ENCODE measurements at places on chromosomes 5 and 9. TPM values are rescaled to one million over a fixed set of nuclear protein-coding genes. Genes with fewer than 3 reads are reported as not detected.

- DNase-seq: no peak
Measured at GRCh38 chr9:18493451-18493993, 19.6 kb downstream of the ADAMTSL1 start.

GRCh38 chr9:114055894-114056293 is 22.2 kb downstream of the AMBP start:
- no peak for DNase-seq

GRCh38 chr9:76247426-76247825 is 146.8 kb downstream of the RFK start:
- DNase-seq: no peak

DNA sequence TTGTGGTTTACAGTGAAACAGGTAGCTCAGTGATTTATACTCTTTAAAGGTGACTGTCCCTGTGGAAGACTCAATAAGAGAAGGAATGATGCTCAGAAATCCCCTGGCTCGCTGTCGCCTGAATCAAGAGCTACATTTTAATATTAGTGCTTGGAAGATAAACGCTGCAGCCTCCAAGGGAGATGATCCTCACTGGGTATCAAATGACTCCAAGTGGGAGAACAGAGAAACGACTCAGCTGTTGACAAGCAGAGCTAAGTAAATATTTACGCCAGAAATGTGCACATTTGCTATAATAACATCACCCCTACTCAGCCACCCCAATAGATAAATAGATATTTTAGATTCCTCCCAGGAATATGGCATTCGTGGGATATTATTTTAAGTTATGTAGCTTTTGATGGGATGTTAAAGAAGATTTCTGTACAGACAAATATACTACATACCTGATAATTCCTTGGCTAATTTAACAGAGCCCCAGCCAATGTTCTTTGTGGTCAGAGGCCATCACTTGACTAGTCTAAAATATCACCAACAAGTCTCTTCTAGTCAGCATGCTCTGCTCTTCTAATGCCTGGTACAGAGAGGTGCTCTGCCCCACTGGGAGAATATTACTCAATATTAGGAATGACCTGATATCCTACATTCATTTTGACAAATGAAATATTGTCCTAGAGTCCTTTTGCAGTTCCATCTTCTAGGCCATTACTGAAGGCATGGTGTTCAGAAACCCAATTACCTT is 18.3 kb upstream of the CCDC192 start:
- DNase-seq: no peak

The WNT8A gene
- not detected for total RNA-seq

The SSBP2 gene
- 1.2 TPM for total RNA-seq

The PTGES2 gene
- total RNA-seq: 93.5 TPM

The C9orf57 gene
- total RNA-seq: 0.78 TPM

The OR1N1 gene
- not detected for total RNA-seq

The ZCCHC10 gene
- 7.8 TPM for total RNA-seq

Data from Caki2 (cell line).